T-helper 17 cell (primary cell): ENCODE measurements at places on chromosomes 1 and 21. TPM values are rescaled to one million over a fixed set of nuclear protein-coding genes. Genes with fewer than 3 reads are reported as not detected.

GRCh38 chr21:44579056-44579832, 1.2 kb downstream of the KRTAP10-5 start:
- no peak for DNase-seq

DNA sequence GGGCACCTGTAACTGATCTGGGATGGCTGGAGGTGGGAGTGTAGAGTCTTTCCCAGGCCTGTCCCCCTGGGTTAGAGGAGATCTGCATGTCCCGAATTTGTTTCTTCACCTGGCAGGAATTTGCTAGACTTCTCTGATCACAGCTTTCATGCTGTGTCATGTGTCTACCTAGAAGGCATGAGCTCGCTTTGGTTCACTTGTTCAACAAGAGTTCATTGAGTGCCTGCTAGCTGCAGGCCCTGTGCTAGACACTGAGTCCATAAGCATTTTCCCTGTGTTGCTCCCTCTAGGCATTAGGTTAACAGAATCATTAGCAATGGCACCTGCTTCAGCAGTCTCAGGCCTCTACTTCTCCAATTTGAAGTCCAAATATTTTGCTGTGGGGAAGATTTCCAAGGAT, 101.6 kb downstream of the MTR start:
- DNase-seq, result no peak

DNA sequence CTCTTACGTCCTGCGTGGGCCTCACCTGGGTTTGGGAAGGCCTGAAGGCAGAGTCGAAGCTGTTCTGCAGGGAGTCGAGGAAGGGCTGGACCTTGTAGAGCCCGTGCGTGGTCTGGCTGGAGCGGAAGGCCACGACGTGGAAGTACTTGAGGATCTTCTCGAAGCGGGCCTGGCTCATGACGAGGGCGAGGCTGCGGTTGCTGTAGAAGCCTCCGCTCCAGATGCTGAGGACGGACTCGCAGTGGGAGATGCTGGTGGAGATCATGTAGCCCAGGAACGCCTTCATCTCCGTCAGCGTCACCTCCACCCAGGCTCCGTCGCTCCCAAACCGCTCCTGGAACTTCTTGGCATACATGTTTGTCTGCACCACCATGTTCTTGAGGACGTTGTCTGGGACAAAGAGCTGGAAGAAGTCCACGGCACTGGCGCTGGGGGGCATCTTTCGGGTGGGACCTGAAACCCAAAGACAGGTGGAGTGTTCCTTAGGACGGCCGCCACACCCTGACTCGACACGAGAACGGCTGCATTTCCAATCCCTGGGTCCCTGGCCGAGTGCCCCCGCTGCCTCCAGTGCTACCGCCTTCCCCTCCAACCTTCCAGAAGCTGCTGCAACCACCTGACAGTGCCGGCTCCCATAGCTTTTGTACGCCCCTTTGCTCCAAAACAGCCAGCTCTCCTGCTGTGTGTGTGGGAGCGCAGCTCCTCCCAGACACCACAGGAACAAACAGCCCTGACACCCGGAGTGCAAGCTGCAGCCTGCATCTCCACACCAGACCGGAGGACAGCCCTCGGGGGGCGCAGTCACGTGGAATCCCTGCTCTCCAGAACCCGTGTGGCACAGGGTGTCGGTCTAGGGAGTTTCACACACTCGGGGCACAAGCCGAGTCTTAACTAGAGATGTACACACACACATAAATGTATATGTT, 69.0 kb downstream of the PGBD5 start:
- DNase-seq, result no peak

GRCh38 chr1:219774386-219774785, 154.0 kb downstream of the SLC30A10 start:
- no peak for DNase-seq

Gene CNR2
- 0.85 TPM for total RNA-seq

Gene PTGER3
- total RNA-seq, result 0.10 TPM

Gene PIP5K1A
- total RNA-seq, result 43.3 TPM
